Right kidney (tissue), 9 donors: ENCODE measurements at places on chromosomes 3 and 15.

DNA sequence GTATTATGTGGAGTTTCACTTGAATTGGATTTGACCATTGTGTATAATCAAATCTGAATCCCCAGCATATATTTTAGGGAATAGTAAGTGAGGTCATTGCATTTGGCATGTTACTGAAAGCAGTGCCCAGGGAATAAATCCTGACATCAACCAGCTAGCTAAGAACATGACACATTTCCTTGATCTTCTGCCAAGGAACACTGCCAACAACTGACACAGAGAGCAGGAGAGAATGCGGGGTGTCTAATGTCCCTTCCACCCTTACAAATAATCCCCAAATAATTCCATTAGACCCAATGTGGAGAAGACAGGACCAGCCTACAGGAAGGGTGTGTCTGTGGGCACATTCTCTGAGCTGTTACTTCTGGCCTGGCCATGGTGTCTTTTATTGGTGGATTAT is 30.6 kb upstream of the UBE3A start:
- no peak for DNase-seq

DNA sequence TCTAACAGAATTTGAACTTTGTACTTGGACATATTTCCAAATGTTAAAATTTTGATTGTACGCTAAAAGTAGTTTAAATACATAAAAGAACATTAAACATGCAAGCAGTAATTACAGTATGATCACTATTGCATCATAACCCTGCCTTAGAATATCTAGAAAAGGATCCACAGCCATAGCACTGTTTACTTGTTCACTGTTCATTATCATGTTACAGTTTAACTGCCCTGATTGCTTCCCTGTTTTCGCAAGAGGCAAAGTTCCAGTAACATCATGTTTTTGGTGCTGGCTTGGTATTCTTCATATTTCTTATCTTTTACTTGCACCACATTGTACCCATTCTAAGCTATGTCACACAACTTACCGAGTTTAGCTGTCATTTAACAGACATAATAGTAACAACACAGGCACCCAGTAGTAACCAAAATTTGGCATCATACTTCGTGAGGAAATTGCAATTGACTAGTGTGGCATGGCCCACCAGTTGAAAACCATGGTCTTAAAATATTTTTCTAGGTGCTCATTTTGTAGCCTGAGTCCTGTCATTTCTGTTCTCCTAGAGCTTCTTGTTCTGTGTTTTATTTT is 13.3 kb upstream of the TMEM87A start:
- DNase-seq: no peak

- no peak for DNase-seq
Observed at GRCh38 chr15:101137312-101137940, 114.4 kb downstream of the CHSY1 start.

GRCh38 chr3:71487418-71487817 is 96.1 kb downstream of the FOXP1 start:
- no peak for DNase-seq

- no peak for DNase-seq
Observed at GRCh38 chr15:37142371-37142770, 42.0 kb upstream of the MEIS2 start.

DNA sequence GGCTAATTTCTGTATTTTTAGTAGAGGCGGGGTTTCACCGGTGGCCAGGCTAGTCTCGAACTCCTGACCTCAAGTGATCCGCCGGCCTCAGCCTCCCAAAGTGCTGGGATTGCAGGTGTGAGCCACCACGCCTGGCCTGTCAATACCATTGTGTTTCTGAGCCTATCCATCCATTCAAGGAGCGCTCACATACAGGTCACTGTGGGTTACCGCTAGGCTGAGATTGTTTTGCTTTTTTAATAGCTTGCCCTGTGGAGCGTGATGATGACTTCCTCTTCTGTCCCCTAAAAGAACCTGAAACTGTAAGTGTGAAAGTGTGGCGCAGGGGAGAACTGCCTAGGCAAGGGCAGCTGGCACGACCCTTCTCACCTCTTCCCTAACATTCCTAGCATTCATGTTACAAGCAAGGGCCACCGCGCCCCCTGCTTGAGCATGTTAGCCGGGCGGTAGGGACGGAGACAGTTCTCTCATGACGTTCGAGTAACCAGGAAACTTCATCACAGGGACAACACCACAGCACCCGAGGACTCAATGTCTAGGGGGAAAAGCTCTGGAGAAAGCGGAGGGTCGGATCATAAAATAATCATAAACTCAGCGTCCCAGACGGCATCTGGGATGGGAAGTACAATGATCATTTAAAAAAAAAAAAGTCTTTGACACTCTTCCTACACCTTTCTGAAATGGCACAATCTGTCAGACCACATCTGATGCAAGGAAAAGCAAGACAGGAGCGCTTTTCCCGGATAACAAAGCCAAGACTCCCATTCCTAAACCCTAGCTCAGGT is 790 bp downstream of the LAMP3 start:
- DNase-seq: peak; percentile 43

GRCh38 chr3:61729038-61729634 is 167.8 kb downstream of the PTPRG start:
- no peak for DNase-seq

DNA sequence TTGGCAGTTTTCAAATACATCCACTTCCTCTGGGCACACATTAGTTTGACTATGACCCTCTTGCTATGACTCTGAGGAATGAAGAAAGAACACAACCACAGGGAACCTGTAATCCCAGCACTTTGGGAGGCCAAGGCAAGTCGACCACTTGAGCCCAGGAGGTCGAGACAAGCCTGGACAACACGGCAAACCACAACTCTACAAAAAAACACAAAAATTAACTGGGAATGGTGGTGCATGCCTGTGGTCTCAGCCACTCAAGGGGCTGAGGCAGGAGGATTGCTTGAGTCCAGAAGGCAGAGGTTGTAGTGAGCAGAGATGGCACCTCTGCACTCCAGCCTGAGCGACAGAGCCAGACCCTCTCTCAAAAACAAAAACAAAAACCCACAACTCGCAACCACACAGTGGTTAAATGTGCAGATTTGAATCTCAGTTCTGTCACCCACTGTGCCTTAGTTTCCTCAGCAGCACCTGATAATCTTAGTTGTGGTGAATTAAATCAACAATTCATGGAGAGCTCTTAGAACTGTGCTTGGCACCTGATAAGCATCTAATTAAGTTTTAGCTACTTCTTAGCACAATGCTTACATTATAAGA is 65.7 kb downstream of the MYLK start:
- DNase-seq: no peak

DNA sequence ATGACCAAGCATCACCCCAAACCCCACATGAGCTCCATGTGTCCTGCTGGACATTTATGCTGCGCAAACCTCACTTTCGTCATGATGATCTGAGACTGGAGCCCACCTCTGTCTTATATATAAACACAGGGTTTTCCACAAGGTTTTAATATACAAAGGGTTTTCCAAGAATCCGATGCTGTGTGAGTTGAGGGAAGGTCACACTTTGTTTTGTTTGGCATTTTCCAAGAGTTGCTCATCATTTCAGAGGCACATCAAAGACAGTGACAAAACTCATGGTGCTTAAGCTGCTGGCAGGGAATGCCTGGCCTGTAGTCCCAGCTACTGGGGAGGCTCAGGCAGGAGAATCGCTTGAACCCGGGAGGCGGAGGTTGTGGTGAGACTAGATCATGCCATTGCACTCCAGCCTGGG is 20.0 kb downstream of the EFCC1 start:
- no peak for DNase-seq

- DNase-seq: no peak
Observed at GRCh38 chr3:31785734-31786133, 195.3 kb downstream of the OSBPL10 start.

GRCh38 chr3:112445839-112446238 is 53.4 kb downstream of the BTLA start:
- DNase-seq: no peak

DNA sequence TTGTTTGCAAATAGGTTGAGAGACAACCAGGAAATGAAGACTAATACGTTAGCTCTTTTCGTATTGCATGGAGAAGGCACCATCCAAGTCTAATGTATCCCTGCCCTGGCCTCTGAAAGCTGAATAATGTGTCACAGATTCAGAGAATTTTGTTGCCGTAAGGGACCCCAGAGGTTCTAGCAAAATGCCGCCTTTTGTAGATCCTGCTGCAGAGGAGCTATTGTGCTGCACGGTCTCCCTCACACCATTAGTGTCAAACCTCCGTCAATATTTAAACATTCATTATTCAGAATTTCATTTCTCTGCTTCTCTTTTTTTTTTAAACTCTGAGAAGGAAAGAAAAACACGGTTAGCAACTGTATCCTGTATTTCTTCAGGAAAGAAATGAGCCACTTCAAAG is 238.7 kb downstream of the EPHB1 start:
- no peak for DNase-seq
